RWPE2 (cell line): ENCODE measurements at places on chromosomes 16 and 17.
A peak's percentile ranks its signal among the peaks of the same experiment; 100 is the strongest.

DNA sequence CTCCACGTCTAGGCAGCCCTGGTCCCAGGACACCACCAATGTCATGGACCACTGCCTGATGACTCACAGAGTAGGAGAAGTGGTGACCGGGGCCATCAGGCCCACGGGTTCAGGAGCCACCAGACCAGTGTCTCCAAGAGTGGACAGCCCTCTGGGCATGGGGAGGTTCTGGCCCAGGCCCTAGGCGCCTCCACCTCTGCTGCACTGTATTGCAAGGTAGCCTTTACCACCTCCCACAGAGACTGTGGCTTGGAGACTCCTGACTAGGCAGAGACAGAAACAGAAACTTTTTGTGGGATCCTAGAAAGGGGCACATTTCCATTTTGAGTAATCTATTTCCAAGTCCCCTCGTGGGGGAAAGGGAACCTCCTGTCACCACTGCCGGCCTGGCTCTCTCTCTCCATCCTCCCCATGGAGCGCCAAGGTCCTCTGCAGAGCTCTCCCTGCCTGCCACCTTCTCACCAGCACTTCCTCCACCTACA lies 2.9 kb downstream of the CDIP1 start:
- no peaks in the 10 kb centered on the region for H3K27me3 ChIP-seq
- peaks cover 7% of the 10 kb centered on the region for H3K4me1 ChIP-seq
- H3K4me3 ChIP-seq = no peak overlapping the region
- no peak for DNase-seq
- H3K27ac ChIP-seq = no peak overlapping the region
- H3K36me3 ChIP-seq = no peaks in the 10 kb centered on the region

- peaks cover 99% of the 10 kb centered on the region for H3K36me3 ChIP-seq
- no peaks in the 10 kb centered on the region for H3K4me1 ChIP-seq
- DNase-seq = no peak
- H3K27ac ChIP-seq = no peak overlapping the region
These were observed 19.1 kb upstream of the PHKG2 start for GRCh38 chr16:30728899-30729672.

DNA sequence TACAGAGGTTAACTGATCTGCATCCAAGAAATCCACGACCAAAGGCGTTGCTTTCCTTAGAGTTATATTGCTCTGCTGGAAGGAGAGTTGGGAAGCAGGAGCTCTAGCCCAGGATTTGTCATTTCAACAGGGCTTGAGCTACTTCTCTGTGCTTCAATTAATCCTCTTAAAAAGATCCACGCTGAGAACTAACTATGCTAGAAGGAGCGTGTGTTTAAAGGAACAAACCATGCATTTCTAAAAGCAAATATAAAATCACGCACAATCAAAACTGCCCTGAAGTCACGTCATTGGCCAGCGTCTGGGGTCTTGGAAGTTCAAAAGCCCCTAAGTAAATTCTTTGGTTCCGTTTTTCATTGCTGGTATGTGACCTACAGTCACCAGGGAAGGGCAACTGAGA lies 1.1 kb downstream of the ARL6IP1 start:
- H3K27ac ChIP-seq = peak overlapping the region; percentile 76
- H3K36me3 ChIP-seq = peaks cover 57% of the 10 kb centered on the region
- peaks cover 27% of the 10 kb centered on the region for H3K4me1 ChIP-seq
- peak overlapping the region; percentile 79 for H3K4me3 ChIP-seq
- no peak for DNase-seq

DNA sequence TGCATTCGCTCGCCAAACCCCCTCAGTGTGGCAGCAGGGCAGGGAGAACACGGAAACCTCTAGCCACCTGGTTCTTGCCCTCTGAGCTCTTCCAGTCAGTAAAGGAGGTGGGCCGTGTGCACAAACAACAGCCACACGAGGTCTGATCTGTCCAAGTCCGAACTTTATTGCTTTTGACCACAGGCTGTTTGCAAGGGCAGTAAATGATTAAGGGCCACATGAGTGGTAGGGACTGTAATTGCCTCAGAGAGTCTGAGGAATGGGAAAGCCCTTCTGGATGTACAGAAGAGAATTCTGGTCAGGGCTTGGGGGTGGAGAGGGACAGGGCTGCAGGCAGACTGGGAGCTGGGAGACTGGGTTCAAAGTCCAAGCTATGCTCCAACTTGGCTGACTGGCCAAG lies 75.7 kb upstream of the LHX1 start:
- no peaks in the 10 kb centered on the region for H3K27me3 ChIP-seq
- no peak overlapping the region for H3K4me3 ChIP-seq
- H3K27ac ChIP-seq = no peak overlapping the region
- DNase-seq = no peak
- no peaks in the 10 kb centered on the region for H3K36me3 ChIP-seq

DNA sequence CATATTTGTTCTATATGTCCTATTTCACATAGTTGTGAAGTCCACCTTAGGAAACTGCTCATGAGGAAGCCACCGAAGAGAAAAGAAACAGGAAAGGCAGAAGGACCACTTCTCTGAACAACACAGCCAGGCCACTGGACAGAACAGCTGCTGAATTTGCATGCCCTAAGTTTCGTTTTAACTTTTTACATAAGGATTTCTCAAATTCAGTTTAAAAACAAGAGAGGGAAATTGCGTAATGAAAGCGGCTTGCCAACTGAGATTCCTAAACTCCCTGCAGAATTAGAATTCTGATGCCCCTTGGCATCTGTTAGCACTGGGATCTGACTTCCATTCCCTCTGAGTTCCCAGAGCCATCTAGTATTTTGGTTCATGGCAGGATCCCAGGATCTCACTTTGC lies 5.0 kb upstream of the CCL8 start:
- H3K27me3 ChIP-seq = no peaks in the 10 kb centered on the region
- H3K36me3 ChIP-seq = no peaks in the 10 kb centered on the region
- no peak for DNase-seq
- no peak overlapping the region for H3K4me3 ChIP-seq

- peaks cover 92% of the 10 kb centered on the region for H3K36me3 ChIP-seq
- DNase-seq = no peak
- no peak overlapping the region for H3K27ac ChIP-seq
- H3K27me3 ChIP-seq = no peaks in the 10 kb centered on the region
- H3K4me1 ChIP-seq = no peaks in the 10 kb centered on the region
- H3K4me3 ChIP-seq = no peak overlapping the region
These were observed 41.6 kb downstream of the PPL start for GRCh38 chr16:4895366-4895765.

DNA sequence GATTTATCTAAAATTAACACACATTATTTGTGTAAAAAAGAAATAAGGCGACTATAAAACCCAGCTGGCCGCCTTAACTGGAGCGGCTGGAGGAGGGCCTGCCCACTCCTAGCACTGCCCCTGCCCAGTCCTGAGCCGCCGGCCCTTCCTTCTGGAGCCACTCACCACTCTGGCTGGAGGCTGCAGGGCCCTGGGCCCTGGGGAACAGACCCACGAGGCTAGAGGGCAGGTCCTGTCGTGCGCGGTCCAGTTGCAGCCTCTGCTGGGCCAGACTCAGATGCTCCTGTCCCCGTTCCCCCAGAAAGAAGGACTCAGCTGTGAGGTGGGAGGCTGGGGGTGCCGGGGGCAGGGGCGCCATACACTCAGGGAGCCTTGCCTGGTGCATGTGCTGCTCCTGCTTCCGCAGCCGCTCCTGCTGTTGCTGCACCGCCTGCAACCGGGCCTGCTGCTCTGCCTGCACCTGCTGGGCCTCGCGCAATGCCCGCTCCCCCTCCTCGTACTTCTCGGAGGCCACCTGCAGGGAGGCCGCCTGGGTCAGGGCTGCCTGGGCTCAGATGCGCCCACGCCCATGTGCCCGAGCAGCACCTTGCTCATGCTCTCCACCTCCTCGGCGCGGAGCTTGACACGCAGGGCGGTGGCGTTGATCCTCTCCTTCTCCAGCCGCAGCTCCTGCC lies 9.0 kb upstream of the MRPL38 start:
- peaks cover 15% of the 10 kb centered on the region for H3K36me3 ChIP-seq
- H3K27ac ChIP-seq = no peak overlapping the region
- H3K4me1 ChIP-seq = peaks cover 10% of the 10 kb centered on the region
- H3K27me3 ChIP-seq = no peaks in the 10 kb centered on the region

DNA sequence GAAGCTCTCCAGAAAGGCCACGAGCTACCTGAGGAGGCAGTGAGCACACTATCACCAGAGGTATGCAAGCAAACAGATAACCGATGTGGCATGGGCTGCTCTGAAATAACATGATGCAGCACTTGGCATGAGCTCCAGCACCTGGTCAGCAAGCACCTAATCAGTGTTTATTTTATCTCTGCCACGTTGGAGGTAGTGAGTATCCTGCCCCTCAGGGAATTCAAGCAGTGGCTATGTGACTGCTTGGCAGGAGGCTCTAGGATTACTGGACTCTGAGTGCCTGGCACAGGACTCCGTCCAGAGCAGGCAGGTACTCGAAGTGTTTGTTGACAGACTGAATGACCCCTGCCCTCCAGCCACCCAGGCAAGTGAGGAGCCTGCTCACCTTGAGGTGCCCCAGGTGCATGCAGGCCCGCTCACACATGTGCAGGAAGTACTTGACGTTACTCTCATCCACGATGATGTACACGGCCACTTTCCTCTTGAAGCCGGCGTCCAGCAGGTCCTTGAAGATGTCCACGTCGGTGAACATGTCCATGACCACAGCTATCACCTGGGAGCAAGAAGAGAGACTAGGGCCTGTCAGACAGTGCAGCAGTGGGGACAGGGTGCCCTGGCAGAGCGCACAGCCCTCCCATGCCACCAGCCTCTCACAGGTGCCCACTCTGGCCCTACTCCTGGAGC lies 16.6 kb downstream of the FAM83G start:
- H3K27me3 ChIP-seq = no peaks in the 10 kb centered on the region
- no peaks in the 10 kb centered on the region for H3K4me1 ChIP-seq
- no peak overlapping the region for H3K27ac ChIP-seq
- peaks cover 50% of the 10 kb centered on the region for H3K36me3 ChIP-seq

- H3K4me1 ChIP-seq = peaks cover 12% of the 10 kb centered on the region
- no peak for DNase-seq
- H3K27ac ChIP-seq = no peak overlapping the region
- no peak overlapping the region for H3K4me3 ChIP-seq
These were observed 20.2 kb downstream of the CHCT1 start for GRCh38 chr17:60442271-60443173.

- H3K4me3 ChIP-seq = peak overlapping the region; percentile 62
- no peaks in the 10 kb centered on the region for H3K27me3 ChIP-seq
- no peak for DNase-seq
- peaks cover 9% of the 10 kb centered on the region for H3K36me3 ChIP-seq
- peaks cover 13% of the 10 kb centered on the region for H3K4me1 ChIP-seq
These were observed 1.9 kb upstream of the CAPN15 start for GRCh38 chr16:525520-526180.

- H3K36me3 ChIP-seq = no peaks in the 10 kb centered on the region
- H3K27me3 ChIP-seq = peaks cover 31% of the 10 kb centered on the region
- H3K27ac ChIP-seq = no peak overlapping the region
- no peak overlapping the region for H3K4me3 ChIP-seq
- peaks cover 3% of the 10 kb centered on the region for H3K4me1 ChIP-seq
- DNase-seq = no peak
These were observed 6.3 kb downstream of the TBX2 start for GRCh38 chr17:61405686-61406536.

GRCh38 chr17:59668816-59669215 lies 38.4 kb downstream of the PTRH2 start:
- H3K4me3 ChIP-seq = no peak overlapping the region
- no peak for DNase-seq
- H3K27me3 ChIP-seq = no peaks in the 10 kb centered on the region
- H3K27ac ChIP-seq = peak overlapping the region; percentile 83

DNA sequence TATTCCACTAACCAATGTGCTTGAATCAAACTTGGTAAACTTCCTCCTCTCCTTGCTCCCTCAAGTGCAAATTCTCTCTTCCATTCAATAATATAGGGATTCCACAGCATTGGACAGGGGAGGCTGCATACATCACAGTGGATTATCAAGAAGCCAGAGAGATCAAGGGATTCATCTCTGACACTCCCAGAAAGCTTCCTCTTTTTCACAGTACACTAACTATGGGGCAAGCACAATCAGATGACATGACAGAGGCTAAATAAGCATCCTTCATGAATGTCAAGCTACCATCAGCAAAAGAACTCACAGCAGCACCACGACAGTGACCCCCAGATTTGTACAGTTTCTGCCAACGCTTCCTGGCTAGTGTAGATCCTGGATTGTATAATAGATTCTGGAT lies 178.4 kb upstream of the C17orf78 start:
- H3K4me1 ChIP-seq = no peaks in the 10 kb centered on the region
- no peak overlapping the region for H3K27ac ChIP-seq
- H3K27me3 ChIP-seq = no peaks in the 10 kb centered on the region
- H3K36me3 ChIP-seq = peaks cover 74% of the 10 kb centered on the region

DNA sequence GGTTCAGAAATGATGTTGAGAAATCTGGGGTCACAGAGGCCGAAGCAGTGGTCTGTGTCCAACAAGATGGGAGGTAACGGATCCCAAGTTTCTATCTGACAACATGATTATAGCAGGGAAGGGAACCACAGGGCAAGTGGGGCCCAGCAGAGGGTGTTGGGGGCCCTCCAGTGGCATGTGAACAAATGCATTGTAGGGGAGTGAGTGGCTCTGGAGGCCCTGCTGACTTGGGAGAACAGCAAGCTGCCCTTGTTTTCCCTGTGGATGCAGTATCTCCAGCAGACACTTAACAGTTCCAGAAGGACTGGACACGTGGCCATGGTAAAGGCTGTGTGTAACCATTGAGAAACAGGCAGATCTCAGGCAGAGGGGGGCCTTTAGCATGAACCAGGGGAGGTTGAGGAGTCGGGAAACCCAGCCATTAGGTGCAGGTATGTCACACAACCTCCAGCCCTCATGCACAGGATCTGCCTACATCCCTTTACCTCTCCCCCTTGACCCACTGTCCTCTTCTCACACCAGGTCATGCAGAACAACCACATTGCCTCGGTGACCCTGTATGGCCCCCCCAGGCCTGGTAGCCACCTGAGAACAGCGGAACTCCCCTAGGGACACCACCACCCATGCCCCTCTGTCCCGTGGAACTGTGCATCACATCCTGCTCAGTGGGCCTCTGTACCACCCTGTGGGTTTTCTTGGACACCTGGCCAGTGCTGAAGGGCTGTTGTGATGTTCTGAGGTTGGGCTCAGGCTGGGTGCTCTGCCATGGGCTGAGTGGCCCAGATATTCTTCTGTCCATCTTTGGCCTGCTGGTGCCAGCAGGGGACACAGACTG lies 4.1 kb downstream of the B3GNT9 start:
- no peak overlapping the region for H3K27ac ChIP-seq
- H3K36me3 ChIP-seq = peaks cover 59% of the 10 kb centered on the region
- H3K4me1 ChIP-seq = no peaks in the 10 kb centered on the region
- no peaks in the 10 kb centered on the region for H3K27me3 ChIP-seq
- DNase-seq = no peak

DNA sequence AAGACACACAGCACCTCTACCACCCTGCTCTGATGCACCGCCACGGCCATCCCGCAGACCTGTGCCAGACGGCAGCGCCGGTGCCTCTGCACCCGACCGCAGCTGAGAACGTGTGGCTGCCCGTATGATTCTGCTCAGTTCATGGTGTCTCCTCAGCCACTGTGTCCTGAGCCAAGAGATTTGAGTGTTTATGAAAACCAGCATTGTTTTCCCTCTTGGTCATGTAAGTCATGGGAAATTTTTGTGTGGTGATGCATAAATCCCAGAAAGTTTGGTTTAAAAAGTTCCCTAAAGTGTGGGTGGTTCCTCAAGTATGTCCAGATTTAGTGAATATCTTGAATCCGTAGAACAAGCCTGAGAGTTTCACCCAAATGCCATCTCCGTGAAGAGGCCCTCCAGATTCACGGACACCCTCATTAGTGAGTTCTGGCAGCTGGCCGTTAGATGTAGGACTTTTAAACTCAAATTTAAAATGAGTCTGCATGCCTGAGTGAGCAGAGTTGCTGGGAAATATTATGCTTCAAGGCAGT lies 57.6 kb downstream of the CDRT4 start:
- H3K4me1 ChIP-seq = peaks cover 5% of the 10 kb centered on the region
- H3K27me3 ChIP-seq = no peaks in the 10 kb centered on the region
- H3K4me3 ChIP-seq = no peak overlapping the region
- no peak overlapping the region for H3K27ac ChIP-seq
- H3K36me3 ChIP-seq = no peaks in the 10 kb centered on the region
- no peak for DNase-seq
